ENCODE measurements at places on chromosomes 12 and 14.

- no peak for DNase-seq
Measured at GRCh38 chr14:64715628-64716412, 11.6 kb downstream of the PLEKHG3 start.

DNA sequence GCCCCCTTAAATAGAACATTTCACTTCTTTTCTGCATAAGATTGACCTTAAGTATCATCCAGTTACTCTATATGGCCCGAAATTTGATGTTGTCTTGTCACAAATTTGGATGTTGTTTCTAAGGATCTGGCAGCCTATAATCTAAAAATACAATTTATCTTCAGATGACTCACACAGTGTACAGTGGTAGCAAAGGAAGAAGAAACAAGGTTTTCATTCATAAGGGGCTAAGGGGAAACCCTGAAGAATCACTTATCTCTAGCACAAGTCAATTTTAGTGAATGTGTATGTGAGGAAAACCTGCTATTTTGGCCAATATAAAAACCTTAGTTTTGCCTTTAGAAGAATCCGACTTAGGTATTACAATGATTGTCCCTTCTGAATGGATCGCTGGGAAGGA lies 606.3 kb upstream of the LRFN5 start:
- DNase-seq: peak; percentile 50

DNA sequence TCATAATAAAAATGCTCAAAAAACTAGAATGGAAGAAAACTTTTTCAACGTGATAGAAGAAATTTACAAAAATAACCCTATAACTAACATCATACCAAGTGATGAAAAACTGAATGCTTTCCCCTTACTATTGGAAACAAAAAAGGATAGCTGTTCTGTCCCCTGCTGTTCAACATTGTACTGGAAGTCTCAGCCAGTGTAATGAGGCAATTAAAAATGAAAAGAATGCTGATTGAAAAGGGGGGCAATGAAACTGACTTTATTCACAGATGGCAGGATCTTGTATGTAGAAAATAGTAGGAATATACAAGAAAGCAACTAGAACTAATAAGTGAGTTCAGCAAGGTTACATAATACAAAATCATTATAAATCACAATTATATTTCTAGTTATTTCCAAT lies 337.9 kb upstream of the KITLG start:
- DNase-seq: no peak

DNA sequence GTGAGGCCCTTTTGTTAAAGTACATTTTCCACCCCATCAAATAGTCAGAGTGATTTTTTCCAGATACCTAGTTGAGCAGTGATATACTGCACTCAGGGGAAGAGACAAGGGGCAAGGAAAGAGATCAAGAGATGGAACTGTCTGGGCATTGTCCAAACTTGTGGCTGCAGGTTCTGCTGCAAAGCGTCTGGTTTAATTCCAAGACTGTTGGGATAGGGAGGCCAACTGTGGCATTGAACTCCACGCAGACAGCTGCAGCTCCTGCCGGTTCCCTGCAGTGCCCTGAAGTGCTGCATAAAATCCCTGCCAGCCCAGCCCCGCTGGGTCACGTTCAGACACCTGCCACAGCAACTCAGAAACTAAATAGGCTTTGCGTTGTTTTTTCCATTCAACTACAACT lies 30.5 kb downstream of the RPH3A start:
- no peak for DNase-seq

GRCh38 chr12:123115409-123116121 lies 35.3 kb downstream of the PITPNM2 start:
- peak; percentile 22 for DNase-seq

DNA sequence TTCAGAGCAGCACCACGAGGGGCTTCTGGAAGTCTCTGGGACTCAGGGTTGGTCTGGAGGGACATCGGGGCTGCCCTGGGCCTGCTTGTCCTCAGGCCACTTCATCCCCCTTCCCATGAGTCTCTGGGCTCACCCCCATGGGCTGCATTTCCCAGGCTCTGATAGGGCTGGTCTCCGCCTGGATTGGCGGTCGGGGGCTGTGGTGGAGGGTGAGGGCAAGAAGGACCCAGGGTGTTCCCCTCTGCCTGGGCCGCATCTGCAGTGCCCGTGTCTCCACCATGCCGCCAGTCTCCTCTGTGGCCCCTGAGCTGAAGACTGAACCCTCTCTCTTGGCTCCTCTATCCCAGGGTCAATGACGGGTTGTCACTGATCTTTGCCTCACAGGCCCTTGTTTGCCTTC lies 242.1 kb downstream of the ADGRD1 start:
- DNase-seq: no peak

DNA sequence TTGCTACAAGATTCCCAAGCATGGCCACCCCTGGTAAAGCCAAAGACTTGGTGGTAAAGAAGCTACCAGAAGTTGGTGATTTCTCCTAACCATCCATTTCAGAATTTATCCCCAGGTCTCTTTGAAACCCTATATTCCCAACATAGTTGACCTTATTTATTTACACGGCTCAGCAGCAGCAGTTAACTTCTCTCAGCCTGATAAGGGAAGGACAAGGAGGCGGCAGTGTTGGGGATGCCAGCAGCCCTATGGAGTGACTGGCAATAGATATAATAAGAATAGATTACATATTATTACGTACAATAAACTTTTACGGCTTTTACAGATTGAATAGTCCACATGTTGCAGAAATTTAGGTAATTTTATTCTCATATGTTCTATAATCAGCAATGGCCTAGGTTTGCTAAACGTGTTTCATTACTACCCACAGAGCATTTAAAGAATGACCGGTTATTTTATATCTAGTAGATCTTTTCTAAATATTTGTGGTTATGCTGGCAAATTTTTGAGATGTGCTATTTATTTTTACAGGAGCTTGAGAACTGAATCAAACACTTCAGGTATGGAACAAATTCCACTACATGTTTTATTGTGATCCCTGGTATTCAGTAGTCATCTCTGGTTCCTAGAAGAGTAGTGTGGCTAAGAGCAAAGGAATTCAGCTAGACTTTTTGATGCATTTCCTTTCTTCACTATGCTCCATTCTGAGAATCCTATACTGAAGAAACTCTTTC lies 19.8 kb upstream of the PALS1 start:
- no peak for DNase-seq

DNA sequence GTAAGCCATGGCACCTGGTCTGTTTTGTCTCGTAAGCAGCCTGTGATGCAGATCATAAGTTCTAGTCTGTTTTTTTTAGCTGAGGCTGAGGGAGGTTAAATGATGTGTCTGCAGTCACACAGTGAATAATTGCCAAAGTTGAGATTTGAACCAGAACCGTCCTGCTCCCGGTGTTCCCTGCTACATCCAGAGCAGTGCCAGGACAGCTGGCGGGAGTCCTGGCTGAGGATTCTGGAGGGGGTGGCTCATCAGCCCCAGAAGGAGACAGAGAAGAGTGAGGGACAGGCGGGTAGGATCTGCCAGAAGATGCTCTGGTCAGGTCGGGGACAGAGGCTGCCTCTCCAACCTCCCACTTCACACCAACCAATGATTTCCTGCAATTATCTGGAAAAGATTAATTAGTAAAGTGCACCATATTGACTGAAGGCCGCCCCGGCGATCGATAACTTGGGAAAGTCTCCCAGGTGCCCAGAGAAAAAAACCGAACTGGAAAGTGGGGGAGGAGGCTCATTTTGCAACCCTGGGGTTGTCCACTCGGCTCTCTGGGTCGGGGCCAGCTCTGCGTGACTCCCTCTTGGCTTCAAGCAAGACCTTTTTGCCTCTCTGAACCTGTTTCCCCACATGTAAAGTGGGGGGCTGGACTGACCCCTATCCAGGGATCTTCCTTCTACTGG lies 42.1 kb downstream of the MVK start:
- no peak for DNase-seq

GRCh38 chr12:106941481-106942156 lies 14.1 kb upstream of the TMEM263 start:
- peak; percentile 57 for DNase-seq

DNA sequence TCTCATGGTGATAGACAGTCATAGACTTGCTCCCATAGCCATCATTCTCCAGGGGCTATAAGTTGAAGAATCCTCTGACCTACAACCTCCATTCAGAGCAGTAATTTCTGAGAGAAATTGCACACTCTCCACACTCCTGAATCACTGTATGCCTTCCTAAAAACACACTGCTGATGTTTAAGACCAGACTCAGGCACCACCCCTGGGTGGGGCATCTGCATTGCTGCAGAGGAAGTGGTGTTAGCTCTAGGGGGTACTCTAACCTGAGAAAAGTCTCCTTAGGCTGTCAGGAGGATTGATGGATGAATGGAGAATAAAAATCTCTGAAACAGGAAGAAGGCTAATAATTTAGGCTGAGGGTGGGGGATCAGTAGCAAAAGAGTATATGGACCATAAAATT lies 436.1 kb downstream of the DAD1 start:
- DNase-seq: no peak

DNA sequence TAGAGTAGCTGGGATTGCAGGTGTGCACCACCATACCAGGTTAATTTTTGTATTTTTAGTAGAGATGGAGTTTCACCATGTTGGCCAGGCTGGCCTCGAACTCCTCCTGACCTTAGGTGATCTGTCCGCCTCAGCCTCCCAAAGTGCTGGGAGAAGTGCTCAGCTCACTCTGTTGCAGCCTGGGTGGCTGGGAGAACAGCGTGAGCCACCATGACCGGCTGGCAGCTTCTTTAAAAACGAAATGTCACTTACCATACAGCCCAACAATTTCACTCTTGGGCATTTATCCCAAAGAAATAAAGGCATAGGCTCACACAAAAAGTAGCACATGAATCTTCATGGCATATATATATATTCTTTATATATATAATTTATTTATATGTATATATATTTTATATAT lies 4.7 kb upstream of the CFAP73 start:
- no peak for DNase-seq

DNA sequence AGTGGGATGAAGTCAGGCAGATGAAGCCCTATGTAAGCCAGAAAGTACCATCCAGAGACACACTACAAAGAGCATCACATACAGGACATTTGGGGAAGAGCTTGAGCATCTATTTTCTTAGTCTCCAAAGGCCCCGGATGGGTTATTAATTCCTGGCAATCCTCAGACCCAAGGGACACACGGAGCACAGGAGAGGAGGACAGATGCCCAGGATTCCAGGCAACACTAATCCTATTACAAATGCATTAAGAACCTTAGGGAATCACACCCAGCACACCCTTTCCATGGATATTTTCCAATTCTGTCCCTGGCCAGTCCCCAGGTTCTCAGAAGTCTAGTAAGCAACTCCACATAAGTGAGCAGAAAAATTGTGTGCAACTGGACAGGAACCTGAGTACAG lies 65.9 kb downstream of the CMKLR1 start:
- no peak for DNase-seq

GRCh38 chr14:101367421-101368261 lies 193.7 kb upstream of the DIO3 start:
- no peak for DNase-seq

DNA sequence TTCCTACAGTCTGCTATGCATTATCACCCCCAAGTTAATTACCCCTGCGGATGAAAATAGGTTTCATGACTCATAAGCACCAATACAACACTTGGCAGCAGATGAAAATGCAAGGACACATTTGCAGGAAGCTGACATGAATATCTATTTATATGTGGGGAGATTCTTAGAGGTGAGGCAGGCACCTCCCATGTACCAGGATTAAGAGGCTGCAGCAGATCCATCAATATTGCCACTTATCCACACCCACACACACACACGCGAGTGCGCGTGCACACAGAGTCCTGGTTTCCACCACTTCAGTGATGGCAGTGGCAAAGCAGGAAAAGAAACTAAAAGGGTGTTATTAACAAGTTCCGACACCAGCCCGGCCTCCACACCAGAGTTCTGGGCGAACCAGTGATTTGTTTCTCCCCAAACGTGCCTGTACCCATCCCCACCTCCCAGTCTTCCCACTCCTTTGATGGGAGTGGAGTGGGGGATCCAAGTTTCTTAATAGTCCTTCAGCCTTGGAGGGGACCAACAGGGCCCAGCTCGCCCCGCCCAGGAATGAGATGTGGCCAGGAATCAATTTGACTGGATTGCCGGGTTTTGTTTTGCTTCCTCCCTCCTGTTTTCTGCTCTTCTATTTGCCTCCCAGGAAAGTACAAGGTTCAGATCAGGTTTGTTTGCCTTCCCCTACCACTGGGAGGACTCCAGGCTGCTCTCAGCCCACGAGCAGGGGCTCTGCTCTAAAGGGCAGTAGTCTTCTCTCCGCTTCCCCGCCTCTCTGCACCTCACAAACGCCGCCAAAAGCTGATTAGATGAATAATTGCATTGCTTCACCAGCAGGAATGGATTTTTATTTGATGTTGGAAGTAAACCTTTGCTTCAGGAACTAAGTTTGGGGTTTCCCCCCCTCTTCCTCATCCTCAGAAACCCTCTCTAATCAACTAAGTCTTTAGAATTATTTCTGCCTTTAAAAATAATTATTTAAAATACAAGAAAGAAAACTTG lies 5.2 kb downstream of the IRF2BPL start:
- DNase-seq: peak; percentile 3

GRCh38 chr14:76930549-76930948 lies 98.0 kb downstream of the IRF2BPL start:
- DNase-seq: no peak

DNA sequence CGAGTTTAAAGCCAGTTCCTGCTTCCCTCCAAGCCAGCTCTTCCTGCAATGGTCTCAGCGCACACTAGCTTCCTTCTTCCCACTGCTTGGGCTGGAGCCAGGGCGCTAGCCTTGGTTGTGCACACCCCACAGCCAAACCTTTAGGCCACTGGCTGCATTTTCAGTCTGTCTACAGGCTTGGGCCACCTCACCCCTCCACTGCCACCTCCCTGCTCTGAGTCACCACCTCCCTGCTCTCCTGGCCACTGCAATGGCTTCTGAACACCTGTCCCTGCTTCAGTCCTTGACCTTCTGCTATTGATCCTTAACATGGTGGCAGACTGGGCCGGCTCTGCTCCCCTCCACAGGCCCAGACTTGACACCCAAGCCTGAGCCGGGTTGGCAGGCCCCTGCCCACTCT lies 151.1 kb downstream of the RBM19 start:
- DNase-seq: no peak

Data from OCI-M1 (cell line).